Skin of body (tissue), 3 donors: ENCODE measurements at places on chromosomes 12 and 14. TPM values are rescaled to one million over a fixed set of nuclear protein-coding genes. Genes with fewer than 3 reads are reported as not detected.

The CLEC2A gene
- total RNA-seq = 18.5 TPM

The RNASE3 gene
- total RNA-seq = 2.7 TPM

The LGR5 gene
- total RNA-seq = 13.7 TPM

- DNase-seq = peak; percentile 87
Observed at GRCh38 chr12:91040096-91040755, 17.6 kb downstream of the KERA start.

DNA sequence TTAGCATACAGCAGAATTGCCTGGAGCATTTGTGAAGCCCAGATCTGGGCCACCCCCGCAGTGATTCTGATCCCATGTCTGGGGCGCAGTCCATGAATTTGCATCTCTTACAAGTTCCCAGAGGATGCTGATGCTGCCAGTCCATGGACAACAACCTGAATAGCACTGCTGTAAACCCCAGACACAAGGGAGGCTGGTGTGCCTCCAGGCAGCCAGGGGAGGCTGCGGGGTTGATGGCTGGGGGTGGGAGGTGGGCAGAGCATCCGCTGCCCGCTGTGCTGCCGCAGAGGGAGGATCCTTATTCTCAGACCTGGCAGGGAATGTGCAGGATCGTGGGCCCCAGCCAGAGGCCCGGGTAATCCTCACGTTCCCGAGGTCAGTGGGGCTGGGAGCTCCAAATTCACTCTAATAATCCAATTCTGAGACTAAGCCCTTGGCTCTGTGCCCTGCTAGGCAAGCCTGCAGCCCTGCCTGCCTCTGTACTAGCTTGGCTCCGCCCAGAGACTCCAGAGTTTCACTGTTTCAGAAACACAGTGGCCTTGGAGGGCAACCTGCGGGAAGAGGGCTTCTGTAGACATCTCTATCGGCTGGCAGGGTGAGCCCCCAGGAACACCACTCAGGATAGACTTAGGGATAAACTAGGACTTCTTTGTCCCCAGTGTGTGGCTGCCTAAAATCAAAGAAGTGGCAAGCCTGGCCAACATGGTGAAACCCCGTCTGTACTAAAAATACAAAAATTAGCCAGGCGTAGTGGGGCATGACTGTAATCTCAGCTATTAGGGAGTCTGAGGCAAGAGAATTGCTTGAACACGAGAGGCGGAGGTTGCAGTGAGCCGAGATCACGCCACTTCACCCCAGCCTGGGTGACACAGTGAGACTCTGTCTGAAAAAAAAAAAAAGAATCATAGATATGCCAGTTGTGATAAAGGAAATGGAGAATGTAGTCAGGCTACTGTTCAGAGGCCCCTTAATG lies 17.8 kb upstream of the MLEC start:
- no peak for DNase-seq

- DNase-seq = no peak
Observed at GRCh38 chr14:61280092-61280525, 1.0 kb downstream of the TMEM30B start.

GRCh38 chr12:29389295-29389919 lies 8.4 kb upstream of the ERGIC2 start:
- no peak for DNase-seq

- peak; percentile 80 for DNase-seq
Observed at GRCh38 chr12:100554608-100555077, 18.8 kb upstream of the GAS2L3 start.

DNA sequence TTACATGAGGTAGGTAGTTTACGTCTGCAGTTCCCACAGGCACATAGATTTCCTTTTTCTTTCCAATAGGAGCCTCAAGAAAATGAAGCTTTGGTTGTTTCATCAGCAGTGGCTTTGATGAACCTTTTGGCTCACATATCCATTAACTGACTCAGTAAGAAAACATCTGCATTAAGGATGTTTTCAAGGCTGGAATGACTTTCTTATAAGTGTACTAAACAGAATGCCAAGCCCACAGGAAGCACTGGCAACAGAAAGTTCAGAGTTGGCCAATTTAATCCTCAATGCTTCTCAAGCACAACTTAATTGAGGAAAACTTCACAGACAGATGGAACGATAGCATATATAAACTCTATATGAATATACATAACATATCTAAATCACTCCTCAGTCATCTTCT lies 63.5 kb downstream of the ST8SIA1 start:
- DNase-seq = peak; percentile 51

GRCh38 chr12:106585521-106586277 lies 2.9 kb downstream of the RFX4 start:
- DNase-seq = no peak

- no peak for DNase-seq
Observed at GRCh38 chr12:127820846-127821245, 446.1 kb upstream of the TMEM132C start.

The C12orf54 gene
- not detected for total RNA-seq

- peak; percentile 64 for DNase-seq
Observed at GRCh38 chr14:68679746-68680467, 113.0 kb downstream of the ZFP36L1 start.

GRCh38 chr12:8876887-8877286 lies 37.4 kb upstream of the PHC1 start:
- DNase-seq = no peak

- peak; percentile 84 for DNase-seq
Observed at GRCh38 chr12:89154743-89155499, 197.4 kb downstream of the DUSP6 start.

The RAB15 gene
- total RNA-seq = 3.4 TPM

DNA sequence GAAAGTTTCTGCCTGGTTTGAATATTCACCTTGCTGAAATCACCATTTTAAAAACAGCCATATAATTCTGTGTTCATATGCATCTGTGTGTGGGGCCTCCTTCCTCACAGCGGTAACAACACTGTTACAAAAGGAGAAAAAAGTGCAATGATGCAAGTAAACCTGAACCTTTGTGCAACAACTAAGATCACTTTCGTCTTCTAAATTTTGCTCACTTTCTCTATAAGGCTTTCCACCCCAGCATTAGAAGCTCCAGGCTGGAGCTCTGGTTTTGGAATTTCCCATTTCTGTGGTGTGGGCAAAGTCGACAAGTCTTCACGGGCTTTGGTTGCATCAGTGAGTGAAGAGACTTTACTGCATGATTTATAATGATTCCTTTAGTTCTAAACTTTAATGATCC lies 18.4 kb downstream of the FGD6 start:
- no peak for DNase-seq

DNA sequence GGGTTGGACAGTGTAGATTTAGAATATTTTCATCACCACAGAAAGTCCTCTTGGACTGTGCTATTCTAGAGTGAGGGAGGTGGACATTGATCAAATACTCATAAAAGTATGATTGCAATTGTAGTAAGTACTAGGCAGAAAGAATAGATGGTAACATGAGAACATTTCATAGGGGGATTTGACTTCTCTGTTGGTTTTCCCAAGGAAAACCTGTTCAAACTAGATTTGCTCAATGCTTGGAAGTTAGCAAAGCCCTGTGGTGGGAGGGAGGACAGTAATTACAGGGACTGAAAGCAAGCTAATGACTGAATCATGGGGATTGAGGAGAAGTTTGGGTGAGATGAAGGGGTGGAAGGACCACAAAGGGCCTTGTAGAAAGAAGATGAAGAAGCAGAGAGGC lies 24.4 kb upstream of the EID3 start:
- no peak for DNase-seq

- DNase-seq = no peak
Observed at GRCh38 chr12:51028126-51028812, 2.1 kb upstream of the SLC11A2 start.

DNA sequence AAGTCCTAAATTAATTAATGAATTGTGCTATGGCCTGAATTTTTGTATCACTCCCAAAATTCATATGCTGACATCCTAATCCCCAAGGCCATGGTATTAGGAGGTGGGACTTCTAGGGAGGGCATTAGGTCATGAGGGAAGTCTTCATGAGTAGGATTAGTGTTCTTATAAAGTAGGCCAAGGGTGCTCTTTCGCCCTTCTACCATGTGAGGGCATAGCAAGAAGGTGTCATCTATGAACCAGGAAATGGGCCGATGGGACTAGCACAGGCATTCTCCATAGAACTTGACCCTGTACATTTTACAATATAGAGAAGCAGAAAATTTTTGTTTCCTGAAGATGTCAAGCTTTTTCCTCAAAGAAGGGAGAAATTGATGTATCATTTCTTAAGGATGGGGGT lies 12.5 kb downstream of the SYT10 start:
- no peak for DNase-seq

GRCh38 chr14:37985826-37986470 lies 221.8 kb upstream of the SSTR1 start:
- peak; percentile 51 for DNase-seq

GRCh38 chr12:121781998-121782979 lies 11.2 kb downstream of the RHOF start:
- DNase-seq = no peak

DNA sequence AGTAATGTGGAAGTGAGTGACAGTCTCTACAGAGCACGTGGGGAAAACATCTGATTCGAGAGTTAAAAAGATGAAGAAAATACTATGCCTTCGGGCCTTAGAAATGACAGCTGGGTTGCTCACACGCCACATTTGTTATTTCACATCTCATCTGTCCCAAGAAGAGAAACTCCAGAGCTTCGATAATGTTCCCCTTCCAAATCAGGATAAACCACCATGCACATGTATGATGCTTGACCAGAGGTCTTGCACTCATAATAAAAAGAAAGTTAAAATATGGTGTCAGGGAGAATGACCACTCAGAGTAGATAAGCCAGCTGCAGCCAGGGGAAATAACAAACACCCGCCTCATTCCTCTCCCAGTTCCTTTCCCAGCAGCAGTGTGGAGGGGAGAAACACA lies 34.6 kb downstream of the NIN start:
- no peak for DNase-seq

DNA sequence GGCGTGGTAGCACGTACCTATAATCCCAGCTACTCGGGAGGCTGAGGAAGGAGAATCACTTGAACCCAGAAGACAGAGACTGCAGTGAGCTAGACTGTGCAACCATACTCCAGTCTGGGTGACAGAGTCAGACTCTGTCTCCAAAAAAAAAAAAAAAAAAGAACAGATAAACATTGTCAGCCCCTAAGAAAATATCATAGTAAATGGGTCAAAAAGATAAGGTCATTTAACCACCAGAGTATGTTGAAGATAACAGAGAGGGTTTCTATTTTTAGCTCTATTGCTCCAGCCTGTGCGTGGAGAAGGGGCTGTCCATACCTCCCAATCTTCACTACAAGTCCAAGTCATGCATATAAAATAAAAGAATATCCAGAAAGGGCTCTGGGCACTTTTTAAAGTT lies 15.4 kb downstream of the LGMN start:
- DNase-seq = no peak

The ADAM21 gene
- total RNA-seq = 0.10 TPM

GRCh38 chr12:27531896-27532295 lies 7.9 kb downstream of the PPFIBP1 start:
- no peak for DNase-seq

DNA sequence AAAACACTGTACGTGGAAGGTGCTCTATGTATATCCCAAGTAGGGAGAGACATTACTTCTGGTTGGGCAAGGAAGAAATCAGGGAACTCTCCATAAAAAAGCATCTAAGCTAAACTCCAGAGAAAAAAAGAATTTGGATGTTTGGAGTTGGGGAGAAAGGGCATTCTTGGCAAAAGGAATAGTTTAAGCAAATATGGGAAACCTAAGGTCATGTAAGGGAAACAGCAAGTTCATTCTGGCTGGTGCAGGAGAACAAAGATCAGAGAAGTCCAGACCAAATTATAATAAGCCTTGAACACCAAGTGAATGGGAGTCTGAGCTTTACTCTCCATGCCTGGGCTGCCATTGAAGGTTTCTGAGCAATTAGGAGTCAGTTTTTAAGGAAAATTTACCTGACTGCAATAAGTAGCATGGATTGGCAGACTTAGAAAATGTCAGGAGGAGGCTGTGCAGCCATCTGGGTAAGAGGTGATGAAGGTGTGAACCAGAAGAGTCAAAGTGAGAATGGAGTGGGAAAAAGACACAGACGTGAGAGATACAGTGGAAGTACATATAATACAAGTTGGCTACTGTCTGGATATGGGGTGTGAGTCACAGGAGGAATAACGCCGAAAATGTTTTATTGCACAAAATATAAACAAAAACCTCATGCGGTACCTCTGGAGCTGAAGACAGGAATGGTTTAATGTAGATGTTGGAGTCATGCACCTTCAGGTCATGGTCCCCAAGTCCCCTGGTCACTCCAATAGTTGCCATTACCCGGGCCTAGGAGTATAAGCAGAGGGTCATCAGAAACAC lies 222.6 kb downstream of the MON2 start:
- DNase-seq = no peak

DNA sequence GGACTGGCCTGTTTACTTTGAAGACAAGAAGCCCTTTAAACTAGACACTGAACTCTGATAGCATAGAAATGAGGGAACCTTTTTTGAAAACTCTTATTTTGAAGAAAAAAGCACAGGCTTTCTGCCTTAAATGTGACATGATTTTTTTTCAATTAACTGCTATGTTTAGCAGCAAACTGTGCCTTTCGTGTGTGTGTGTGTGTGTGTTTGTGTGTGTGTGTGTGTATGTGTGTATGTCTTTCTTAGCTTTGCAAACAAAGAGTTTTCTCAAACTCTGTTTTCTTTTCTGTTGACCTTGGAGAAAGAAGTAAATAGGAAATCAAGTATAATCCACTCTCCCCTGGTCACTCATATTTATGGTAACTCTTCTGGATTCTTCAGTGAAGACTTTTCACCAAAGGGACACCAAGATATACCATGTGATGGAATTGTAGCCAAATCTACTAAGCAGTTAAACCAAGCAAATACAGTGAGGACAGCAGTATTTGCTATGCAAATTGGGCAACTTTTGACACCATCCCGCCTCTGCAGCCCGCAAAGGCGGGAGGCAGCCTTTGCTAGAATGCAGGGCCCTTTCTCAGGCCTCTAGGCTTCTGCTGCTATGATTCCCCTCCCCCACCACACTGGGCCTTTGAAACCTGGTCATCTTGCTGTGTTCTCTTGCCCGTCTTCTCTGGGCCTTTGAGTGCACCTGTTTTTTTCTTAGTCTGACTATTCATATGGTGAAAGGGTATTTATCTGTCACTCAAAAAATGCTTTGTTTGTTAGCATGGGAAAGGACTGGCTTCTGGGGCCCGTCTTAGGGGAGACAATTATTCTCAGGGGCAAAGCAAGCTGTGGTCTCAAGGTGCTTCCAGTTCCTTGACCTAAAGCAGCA lies 107.9 kb downstream of the MYRFL start:
- DNase-seq = no peak

The TMED8 gene
- total RNA-seq = 8.0 TPM

The RACGAP1 gene
- total RNA-seq = 32.4 TPM

DNA sequence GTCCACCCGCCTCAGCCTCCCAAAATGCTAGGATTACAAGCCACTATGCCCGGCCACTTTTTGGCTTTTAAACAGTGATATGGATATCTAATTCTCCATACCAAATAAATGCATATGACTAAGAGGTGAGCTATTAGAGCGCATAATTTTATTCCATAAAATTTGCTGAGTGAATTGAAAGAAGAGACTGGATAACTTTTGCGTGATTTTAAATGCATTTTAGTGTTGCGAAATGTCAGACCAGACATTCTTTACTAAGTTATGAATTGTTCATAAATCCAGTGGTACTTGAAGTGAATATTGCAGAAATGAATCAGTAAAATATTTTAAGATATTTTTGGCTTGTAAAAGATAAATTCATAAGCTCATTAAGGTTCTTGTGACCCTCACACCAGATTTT lies 50.9 kb upstream of the DIP2B start:
- DNase-seq = no peak

- no peak for DNase-seq
Observed at GRCh38 chr14:75991753-75992152, 6.2 kb downstream of the IFT43 start.

- peak; percentile 79 for DNase-seq
Observed at GRCh38 chr14:55707365-55707804, 127.4 kb downstream of the KTN1 start.

GRCh38 chr12:117685110-117685926 lies 283.5 kb downstream of the KSR2 start:
- DNase-seq = peak; percentile 50

The SLC6A13 gene
- 0.39 TPM for total RNA-seq
